Activated T-cell treated with anti-CD3 and anti-CD28 coated beads for 48 hours (primary cell): ENCODE measurements at places on chromosomes 4 and X.

GRCh38 chrX:357693-358471 is 28.8 kb downstream of the PPP2R3B start:
- peak; percentile 19 for DNase-seq

DNA sequence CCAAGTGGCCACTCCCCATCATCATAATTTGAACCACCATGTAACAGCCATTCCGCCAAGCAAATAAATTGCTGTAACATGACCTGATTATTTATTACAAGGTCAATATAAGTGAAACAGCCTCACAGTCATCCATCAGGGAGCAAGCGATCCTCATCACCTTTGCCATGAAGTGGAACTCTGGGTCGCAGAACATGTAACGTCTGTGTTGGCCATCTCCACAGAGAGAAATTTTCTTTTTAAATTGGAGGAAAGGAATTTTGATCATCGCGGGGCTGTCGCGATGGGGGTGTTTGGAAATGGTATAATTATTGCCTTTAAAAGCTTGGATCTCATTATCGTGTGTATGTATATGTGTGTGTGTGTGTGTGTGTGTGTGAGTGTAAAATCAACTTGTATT is 90.2 kb downstream of the SHOX start:
- no peak for DNase-seq

DNA sequence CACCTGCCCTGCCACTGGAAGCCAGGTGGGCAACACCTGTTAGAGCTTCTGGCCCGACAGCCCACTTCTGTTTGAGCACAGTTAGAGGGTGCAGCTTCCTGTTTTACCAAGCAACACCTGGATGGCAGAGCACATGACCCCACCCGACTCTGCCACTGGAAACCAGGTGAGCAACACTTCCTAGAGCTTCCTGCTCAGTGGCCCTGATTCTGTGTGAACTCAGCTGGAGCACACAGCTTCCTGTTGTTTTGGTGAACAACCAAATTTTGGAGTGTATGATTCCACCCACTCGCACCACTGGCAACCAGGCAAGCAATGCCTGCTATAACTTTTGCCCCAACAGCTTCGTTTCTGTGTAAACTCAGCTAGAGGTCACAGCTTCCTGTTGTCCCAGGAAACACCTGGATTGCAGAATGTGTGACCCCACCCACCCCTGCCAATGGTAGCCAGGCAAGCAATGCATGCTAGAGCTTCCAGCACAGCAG is 163.8 kb upstream of the KLF8 start:
- no peak for DNase-seq

GRCh38 chrX:132382068-132382467 is 106.8 kb downstream of the MBNL3 start:
- no peak for DNase-seq

GRCh38 chrX:85378461-85378860 is 1.0 kb downstream of the POF1B start:
- no peak for DNase-seq
